AG04450 (cell line): ENCODE measurements at places on chromosomes 2 and 18. TPM values are rescaled to one million over a fixed set of nuclear protein-coding genes. Genes with fewer than 3 reads are reported as not detected.

DNA sequence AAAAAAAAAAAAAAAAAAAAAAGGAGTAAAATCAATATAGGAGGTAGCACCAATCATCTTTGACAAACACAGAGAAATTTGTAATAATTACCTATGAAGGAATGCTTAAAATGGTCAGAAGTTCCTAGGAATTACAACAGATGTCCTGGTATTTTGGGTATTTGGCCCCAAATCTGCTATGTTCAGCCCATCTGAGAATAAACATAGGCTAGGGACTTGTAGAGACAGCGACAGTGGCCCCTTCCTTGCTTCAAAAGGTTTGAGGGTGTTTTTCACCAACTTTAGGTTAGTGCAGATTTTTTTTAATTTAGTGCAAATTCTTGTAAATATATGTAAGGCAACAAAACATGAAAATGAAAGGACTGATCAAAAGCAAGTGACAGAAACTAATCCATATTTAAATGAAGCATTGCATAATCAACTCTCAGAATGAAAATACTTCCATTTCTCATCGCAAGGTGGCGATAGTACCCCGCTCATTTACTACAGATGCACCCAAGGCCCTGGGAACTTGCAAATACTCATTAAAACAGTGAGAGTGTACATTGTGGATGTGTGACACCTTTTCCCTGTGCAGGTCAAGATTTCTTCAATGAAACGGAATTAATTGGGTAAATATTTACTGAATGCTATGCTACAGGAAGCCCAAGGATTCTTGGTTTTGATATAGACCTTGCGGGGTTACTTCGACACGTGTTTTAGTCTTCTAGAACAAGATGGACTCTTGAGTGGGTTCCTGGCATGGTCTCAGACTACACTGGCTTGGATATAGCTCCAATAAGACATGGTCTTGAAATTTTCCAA lies 44.6 kb downstream of the FAM124B start:
- peak; percentile 30 for DNase-seq

Gene NXPH2
- not detected in 2 replicates for polyA plus RNA-seq

- DNase-seq: no peak
Measured at GRCh38 chr2:78768016-78768415, 257.5 kb upstream of the REG3G start.

GRCh38 chr2:63078852-63079606 lies 28.4 kb downstream of the OTX1 start:
- DNase-seq: no peak

DNA sequence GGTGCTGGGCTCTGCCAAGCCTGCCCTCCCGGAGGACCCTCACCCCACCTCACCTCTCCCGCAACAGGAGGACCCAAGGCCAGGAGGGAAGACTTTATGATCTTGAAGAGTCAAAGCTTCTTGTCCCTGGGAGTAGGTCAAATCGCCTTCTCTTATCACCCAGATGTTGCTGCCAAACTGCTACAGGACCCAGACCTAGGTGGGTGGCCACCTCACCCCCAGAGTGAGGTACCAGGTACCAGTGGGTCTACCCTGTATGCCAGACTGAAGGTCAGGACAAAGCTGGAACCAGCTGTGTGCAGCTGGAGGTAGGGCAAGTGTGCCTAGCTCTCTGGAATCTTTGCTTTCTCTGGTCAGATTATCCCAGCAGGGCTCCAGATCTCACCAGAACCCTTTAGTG lies 197.2 kb downstream of the ZFP36L2 start:
- no peak for DNase-seq

GRCh38 chr2:74002505-74003421 lies 18.1 kb downstream of the TET3 start:
- peak; percentile 37 for DNase-seq

- DNase-seq: no peak
Measured at GRCh38 chr2:10839813-10840212, 27.2 kb upstream of the PDIA6 start.

- DNase-seq: no peak
Measured at GRCh38 chr2:111226876-111227700, 106.4 kb downstream of the BCL2L11 start.
